NCI-H526 (cell line): ENCODE measurements at places on chromosomes 2 and 18.

DNA sequence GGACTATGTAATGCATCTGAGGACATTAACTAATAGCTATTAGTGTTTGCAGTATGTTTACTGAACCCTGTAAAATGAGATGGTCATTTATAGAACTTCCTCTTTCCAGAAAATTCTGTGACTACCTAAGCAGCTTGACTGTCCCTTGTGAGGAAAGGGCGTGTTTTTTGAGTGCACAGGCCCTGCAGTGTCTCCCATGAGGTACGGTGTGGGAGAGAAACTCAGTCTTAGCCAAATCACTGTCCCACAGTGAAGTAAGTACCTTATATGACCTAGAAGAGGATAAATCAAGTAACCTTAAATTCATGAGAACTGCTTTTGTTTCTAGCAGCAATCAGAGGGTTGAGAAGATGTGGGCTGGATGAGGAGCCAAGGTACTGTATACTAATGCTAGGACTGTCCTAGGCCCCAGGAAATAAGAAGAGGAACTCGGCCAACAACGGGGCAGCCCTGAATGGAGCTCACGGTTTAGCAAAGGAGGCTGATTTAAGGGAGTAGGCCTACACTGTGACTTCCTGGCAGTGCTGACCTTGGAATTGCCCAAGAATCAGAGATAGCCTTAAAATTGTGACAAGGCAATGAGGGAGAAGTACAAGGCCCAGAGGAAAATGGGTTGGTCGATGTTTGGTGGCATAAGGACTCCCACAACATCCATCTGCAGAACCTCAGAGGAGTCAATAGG is 103.5 kb upstream of the CTAGE1 start:
- no peak for DNase-seq

GRCh38 chr2:159612255-159612901 is 4.0 kb downstream of the BAZ2B start:
- peak; percentile 53 for DNase-seq

- peak; percentile 78 for DNase-seq
Measured at GRCh38 chr18:58792086-58792485, 72.6 kb upstream of the ZNF532 start.

DNA sequence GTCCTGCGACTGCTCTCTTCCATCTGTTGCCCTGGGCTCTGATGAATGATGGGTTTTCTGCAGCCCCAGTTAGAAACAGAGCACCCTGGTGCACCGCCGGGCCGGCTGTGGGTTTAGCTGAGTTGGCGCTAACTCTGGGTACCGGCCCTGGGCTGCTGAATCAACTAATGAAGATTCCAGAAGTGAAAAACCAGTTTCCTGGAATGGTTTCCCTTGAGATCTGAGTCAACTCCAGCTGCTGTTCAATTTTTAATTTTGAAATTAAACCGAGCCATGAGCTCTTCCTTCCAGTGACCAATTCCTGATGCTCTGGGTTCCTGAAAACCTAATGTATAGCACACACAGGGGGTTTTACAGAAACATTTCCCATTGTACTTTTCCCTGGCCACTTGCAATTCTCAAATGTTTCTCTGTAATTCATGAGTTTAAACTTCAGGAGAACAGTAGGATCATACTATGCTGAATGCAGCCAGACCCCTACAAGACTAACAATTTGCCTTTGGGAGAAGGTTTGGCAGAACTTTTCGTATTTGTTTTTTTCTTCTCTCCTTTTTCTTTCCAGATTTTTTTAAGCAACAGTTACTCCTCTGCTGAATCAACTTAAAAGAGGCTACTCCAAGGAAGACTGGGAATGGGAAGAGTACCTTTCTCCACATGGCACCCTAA is 5.5 kb downstream of the COL6A3 start:
- DNase-seq = no peak

DNA sequence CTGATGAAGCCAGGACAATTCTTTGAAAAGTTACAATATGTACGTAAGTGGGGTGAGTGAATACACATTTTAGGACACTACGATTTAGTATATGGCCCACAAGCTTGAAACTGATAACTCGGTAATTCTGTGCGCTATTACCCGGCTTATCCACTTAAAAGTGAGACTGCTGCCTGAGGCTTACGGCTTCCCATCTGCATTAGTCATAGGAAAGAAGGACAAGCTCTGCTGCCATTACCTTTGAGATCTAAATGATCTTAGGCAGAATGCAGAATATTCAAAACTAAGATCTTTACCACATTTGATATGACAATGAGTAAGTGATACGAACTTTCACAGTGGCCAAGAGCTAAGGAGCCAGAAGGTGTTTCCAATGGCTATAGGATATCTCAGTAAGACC is 133.3 kb downstream of the GAREM1 start:
- DNase-seq = no peak

DNA sequence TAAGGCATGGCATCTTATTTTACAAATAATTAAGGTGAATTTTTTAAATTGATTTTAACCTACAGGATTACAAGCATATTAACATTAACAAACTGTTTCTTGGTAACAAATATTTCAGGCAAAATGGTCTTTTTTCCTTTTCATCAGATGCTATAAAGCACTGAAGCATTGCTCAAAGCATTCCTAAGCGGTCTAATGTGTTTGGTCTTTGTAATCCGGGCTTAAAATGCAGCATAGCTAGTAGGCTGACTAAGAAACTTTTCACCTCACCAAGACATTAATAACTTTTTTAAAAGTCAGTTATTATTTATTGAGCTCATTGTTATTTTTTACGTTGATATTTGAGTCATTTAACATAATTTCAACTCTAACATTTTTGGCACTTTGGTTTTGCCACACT is 538.8 kb upstream of the SLC39A10 start:
- no peak for DNase-seq

GRCh38 chr2:31032475-31032874 is 105.8 kb downstream of the GALNT14 start:
- DNase-seq = no peak

DNA sequence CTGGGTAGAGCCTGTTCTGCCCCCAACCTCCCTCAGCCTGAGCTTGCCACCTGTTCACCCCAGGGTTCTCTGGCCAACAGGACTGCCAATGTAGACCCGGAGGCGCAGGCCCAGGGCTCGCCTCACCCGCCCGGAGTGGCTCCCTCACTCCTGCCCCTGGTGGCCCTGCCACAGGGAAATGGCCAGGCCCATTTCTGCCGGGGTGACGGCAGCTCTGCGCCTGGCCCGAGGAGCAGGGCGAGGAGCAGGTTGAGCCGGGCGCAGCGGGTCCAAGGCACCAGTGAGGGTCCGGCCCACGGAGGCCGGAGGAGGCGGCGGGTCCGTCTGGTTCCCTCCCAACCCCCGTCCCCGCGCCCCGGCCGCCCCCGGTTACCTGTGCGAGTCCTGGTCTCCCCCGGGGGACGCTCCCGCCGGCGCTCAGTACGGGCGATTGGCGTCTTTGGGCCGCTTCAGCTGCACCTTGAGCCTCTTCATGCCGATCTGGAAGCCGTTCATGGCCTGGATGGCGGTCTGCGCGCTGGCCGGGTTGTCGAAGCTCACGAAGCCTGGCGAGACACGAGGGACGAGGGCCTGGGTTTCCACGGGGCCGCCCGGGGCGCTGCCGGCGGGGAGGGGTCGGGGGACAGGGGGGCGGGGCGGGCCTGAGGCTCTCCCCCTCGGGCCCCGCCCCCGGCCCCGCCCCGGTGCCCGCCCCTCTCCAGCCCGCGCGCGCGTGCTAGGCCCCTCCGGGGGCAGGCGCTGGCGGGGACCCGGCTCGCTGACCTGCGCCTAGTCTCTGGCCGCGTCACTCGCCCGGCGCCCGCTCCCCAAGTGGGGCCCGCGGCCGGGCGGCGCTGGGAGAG is 312.0 kb downstream of the CELF4 start:
- DNase-seq = no peak

DNA sequence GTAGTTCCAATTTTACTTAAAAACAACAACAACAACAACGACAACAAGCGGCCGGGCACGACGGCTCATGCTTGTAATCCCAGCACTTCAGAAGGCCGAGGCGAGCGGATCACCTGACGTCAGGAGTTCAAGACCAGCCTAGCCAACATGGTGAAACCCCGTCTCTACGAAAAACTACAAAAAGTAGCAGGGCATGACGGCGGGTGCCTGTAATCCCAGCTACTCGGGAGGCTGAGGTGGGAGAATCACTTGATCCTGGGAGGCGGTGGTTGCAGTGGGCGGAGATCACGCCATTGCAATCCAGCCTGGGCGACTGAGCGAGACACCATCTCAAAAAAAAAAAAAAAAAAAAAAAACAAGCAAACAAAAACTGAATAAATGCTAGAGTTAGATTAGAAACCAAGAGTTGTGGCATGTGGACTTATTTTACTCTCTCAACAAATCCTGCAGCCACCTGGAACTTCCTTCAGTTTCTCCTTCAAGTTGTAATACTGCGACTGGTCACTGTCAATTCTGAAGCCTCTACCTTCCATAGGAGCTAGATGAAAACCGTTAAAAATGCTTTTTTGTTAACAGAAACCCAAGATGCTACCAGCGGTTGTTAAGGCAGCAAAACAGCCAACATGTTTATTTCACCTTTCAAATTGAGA is 1.3 kb downstream of the ATP5F1A start:
- DNase-seq = no peak

DNA sequence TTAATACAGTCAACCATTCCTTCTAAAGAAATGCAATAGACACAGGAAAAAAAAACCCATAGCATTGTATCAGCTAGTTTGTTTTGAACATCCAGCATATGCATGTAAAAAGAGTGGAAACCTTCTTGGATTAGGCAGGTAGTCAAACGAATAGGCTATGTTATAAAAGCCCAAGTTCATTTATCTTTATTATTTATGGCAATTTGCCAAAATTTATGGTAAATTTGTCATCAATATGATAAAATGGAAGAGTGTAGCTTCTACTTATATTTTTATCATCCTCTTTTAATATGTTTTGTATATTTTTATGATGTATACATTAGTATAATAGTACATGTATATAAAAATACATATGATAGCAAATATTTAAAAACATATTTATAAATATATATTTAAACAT is 23.9 kb downstream of the DSC1 start:
- DNase-seq = no peak

GRCh38 chr2:19733390-19733789 is 168.4 kb downstream of the TTC32 start:
- no peak for DNase-seq

- DNase-seq = no peak
Measured at GRCh38 chr2:240226672-240227537, 86.4 kb upstream of the OTOS start.

DNA sequence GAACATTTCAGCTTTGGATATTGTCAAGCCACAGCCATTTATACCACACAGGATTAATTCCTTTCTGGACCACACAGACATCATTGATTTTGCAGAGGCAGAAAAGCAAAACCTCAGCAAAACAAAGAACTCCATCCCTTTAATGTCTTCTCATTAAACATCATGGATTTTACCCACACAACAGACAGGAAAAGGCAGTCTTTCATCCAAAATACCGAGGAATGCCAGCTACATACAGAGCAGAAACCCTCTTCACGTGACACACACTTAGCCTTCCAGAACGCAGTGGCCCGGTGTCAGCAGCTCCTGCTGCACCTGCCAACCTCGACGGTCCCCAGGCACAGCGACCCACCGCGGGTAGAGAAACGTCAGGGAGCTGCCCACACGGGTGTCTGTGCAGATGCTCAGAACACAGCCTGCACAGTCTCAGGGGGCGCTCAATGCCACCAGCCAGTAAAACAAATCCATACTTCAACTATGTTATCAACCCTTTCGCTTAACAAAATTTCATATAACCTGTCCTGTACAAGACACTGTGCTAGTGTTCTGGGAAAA is 304.5 kb downstream of the EIPR1 start:
- DNase-seq = no peak

DNA sequence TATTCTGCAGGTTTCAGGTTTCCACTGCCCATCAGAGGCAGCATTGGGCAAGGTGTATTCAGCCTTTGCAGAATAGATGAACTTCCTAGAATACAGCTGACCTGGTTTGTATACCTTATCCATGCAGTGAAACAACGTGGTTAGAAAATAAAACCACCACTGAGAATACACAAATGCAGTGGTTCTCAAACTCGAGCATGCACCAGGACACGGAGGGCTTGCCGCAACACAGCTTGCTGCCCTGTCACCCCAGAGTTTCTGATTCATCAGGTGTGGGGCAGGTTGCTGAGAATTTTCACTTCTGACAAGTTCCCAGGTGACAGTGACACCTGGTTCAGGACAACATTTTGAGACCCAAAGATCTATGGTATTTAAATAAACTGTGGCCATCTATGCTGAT is 23.4 kb upstream of the C1D start:
- peak; percentile 10 for DNase-seq

GRCh38 chr2:117512307-117512706 is 302.2 kb upstream of the DDX18 start:
- no peak for DNase-seq

GRCh38 chr18:60067426-60068210 is 167.8 kb downstream of the PMAIP1 start:
- no peak for DNase-seq

- peak; percentile 57 for DNase-seq
Measured at GRCh38 chr2:110866045-110866444, 133.7 kb downstream of the ACOXL start.

DNA sequence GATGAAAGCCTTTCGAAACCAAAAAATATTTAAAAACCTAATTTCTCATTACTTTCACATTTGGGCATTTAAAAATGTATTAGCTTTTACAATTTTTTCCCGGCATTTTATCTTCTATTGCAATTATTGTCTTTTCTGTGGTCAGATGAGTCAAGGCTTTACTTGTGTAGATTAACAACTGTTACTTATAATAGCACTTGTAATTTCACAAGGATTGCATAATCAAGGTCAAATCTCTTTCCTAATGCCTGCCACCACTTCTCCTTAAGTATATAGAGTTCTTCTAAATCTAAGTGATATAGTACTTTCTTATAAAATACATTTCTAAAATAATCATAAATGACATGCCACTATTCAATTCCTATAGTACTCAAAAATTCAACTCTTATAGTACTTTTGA is 67.2 kb downstream of the SLC8A1 start:
- no peak for DNase-seq

- DNase-seq = no peak
Measured at GRCh38 chr2:71725836-71726235, 272.5 kb downstream of the DYSF start.

GRCh38 chr2:187576906-187577305 is 22.7 kb upstream of the TFPI start:
- DNase-seq = no peak

DNA sequence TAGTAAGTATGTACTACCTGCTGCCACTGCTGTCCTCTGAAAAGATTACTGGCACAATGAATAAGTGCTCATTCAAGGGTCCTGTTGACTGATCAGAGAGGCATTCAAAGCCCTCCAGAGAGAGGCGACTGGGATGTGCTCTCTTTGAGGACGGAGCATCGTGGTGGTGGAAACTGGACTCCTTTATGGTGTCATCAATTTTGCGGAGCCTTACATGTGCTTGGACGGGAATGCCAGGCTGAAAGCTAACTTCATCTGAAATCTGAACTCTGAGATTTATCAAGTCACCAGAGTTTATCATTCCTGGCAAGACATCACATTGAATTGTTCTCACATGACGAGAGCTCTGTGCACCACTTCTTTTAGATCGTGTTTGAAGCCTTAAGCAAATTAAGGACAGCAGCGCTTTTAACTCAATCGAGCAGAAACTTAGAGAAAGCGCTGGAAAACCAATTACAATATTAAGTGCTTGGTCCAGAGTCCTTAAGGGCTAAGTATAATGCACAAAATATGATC is 138.3 kb downstream of the NCK2 start:
- DNase-seq = no peak

- no peak for DNase-seq
Measured at GRCh38 chr18:42583283-42583731, 532.2 kb downstream of the RIT2 start.
